DMS53 (cell line): ENCODE measurements at places on chromosomes 4 and X.

DNA sequence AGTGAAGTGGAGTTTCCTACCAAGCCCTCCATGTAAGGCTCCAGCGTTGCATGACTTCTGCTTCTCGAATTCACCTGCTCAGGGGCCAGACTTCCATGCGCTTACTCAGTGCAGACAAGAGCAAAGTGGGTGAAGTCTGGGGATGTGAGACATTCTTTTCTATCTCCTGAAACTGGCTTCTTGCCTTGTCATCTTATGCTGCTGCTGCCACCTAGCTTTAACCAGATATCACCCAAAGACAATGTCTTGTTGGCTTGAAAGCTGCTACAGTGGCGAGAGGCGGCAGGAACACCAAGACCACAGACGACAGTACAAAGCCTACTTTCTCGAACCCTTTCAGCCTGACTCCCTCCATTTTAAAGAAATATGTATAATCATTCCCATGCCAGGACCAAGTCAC lies 103.6 kb upstream of the ADGRG2 start:
- peak; percentile 57 for DNase-seq

GRCh38 chr4:16292585-16292984 lies 66.3 kb upstream of the TAPT1 start:
- no peak for DNase-seq

DNA sequence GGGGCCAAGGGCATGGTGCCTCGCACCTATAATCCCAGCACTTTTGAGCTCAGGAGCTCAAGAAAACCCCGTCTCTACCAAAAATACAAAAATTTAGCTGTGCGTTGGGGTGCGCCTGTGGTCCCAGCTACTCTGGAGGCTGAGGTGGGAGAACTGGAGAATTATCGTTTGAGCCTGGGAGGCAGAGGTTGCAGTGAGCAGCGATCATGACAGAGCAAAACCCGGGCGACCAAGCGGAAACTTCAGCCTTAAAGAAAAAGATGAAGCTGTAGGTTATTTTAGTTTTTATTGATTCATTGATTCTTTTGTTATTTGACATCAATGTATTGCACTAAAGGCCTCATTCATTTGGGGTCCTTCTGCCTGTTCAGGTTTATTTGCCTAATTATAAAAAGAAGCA lies 5.4 kb downstream of the TMPRSS11F start:
- DNase-seq: no peak

- peak; percentile 2 for DNase-seq
Measured at GRCh38 chr4:146510942-146511341, 10.8 kb downstream of the SLC10A7 start.

GRCh38 chrX:14440106-14440505 lies 89.2 kb upstream of the GLRA2 start:
- DNase-seq: no peak

DNA sequence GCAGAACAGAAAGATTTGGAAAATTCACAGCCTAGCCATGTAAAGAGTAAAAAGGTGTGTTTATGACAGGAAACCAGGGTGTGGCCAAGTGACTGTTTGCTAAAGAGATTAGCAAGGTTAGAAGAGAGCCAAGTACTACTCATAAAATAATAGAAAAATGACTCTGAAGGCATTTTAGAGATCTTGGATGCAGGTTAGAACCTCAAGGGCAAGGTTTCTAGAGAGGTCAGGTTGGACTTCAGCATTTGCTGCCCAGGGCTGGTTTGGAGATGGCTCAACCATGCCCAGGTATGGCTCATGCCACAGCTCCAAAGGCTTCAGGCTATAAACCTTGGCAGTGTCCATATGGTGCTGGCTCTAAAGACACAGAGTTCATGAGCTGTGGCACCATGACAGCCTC lies 40.6 kb upstream of the ADGRA3 start:
- peak; percentile 34 for DNase-seq
